Activated CD4-positive, alpha-beta T cell treated with anti-CD3 and anti-CD28 coated beads, Interleukin-2, amount 50 U/mL, for 1 hour (primary cell): ENCODE measurements at places on chromosomes 7 and 10.

GRCh38 chr10:122047560-122047959 lies 58.6 kb downstream of the TACC2 start:
- DNase-seq: no peak

- DNase-seq: no peak
These were observed 27.8 kb downstream of the MRC1 start for GRCh38 chr10:17836942-17837341.

DNA sequence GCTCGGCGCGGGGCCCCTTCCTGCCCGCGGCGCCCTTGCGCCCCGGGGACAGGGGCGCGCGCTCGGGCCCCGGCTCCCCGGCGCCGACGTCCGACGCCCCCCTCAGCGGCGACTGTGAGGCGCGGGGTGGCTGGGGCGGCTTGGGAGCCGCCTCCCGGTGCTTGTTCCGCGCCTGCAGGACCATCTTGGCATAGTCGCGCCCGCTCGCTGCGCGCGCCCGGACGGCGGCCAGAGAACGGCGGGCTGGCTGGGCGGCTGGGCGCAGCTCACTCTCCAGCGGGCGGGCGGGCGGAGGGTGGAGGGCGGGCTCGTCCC lies at the start of gene DPY19L1:
TSS of gene DPY19L1 (minus strand) at position 275 of the 315 bp plus-strand sequence. CDS start at position 184, 91 bp downstream.
- no peak for DNase-seq

- DNase-seq: no peak
These were observed 106.9 kb downstream of the UNCX start for GRCh38 chr7:1339611-1340010.

DNA sequence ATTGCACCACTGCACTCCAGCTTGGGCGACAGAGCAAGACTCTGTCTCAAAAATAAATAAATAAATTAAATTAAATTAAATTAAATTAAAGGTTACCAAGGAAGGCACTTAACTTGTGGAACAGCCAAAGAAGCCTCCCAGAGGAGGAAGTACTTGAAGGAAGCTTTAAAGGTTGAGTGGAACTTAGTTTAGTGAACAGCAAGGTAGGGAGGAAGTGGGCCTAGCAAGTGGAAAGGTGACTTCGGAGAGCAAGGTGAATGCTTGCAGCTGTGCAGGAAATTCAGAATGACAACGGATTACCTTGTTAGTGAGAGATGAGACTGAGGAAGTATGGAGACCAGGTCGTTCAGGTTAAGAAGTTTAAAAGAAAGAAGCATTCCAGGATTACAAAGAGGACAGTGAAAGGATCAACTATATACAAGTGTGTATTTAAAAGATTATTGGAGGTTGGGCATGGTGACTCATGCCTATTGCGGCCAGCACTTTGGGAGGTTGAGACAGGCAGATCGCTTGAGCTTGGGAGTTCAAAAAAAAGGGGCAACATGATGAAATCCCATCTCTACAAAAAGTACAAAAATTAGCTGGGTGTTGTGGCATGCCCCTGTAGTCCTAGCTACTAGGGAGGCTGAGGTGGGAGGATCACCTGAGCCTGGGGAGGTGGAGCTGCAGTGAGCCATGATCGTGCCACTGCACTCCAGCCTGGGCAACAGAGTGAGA lies 12.8 kb upstream of the RPEL1 start:
- DNase-seq: no peak

GRCh38 chr10:14450041-14450491 lies 119.3 kb upstream of the FRMD4A start:
- DNase-seq: no peak

- DNase-seq: no peak
These were observed 421.2 kb downstream of the IPMK start for GRCh38 chr10:57846307-57847065.

DNA sequence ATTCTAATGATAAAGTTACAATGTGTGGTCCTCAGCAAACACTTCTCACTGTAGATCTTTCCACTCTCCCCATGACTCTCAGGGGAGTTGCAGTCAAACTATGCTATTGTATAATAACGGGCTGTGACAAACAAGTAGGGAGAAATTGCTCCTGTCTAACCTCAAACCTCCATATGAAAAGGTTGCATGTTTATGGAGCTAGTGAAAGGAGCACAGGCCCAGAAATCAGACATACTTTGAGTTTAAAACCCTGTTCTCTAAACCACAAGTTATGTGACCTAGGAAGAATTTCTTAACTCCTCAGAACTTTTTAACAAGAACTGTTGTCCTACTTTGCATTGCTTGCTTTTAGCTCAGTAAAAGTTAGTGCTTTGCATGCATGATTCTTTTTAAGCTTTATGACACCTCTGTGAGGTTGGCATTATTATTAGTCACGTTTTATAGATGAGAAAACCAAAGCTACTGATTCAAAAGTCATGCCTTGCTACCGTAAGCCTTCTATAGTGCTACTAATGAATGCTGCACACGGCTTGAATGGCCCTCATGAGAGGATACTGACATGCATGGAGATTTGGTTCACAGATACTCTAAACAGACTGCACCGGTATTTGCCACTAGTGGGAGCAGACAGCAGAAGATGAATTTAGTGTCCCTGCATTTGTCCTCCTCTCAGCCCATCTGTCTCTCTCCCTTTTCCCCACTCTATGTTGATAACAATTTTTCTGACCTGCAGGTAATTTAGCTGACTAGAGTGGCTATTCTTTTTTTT lies 129.5 kb upstream of the PCGF5 start:
- DNase-seq: no peak

- no peak for DNase-seq
These were observed 609 bp downstream of the KLRG2 start for GRCh38 chr7:139482662-139483466.

- DNase-seq: no peak
These were observed 269.0 kb downstream of the SNX10 start for GRCh38 chr7:26560526-26561256.

GRCh38 chr7:135886345-135887132 lies 90.6 kb downstream of the MTPN start:
- no peak for DNase-seq

GRCh38 chr7:43764807-43765491 lies 6.5 kb downstream of the BLVRA start:
- no peak for DNase-seq

DNA sequence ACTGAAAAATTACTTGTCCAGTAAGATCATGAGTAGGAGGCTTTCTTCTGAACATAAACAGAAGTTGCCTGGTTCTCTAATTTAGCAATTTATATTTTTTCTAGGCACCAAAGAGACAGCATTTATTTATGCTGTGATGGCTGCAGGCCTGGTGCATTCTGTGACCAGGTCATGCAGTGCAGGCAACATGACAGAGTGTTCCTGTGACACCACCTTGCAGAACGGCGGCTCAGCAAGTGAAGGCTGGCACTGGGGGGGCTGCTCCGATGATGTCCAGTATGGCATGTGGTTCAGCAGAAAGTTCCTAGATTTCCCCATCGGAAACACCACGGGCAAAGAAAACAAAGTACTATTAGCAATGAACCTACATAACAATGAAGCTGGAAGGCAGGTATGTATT lies 2.8 kb downstream of the WNT16 start:
- no peak for DNase-seq

- DNase-seq: peak; percentile 76
These were observed 86.4 kb downstream of the MYL10 start for GRCh38 chr7:101542527-101543241.

DNA sequence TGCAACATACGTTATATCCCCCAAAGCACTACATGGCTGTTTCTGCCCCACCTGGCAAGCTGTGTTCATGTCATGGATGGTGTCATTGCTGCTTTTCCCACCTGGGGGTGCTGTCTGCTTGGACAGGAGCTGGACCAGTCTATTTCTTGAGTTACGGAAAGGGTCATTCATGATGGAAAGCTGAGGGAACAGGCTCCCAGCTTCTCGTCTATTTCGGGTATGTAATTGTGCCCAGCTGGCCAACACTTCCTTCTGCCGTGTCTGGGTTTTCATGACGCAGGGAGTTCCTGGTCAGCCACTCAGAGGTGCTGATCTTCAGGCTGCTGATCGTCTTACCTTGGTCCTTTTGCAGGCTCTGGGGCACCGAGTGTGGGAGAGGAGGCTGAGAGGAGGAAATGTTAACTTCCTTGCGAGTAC lies 8.6 kb downstream of the BTBD16 start:
- DNase-seq: no peak

DNA sequence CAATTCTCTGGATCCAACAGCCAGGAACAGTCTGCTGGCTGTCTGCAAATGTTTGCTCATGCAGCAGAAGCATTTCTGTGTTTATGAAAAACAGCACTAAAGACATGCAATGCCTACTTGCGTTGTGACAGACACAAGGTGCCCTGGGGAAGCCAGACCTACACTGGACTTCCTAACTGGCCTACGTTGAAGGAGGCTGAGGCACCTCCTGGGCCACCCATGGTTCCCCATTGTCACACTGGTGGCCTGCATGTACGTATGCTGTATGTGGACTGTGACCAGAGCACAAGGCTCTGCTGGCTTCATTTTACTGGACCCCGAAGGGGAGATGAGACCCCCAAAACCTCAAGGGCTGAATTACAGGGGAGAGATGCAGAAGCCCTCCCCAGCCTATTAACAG lies 27.7 kb downstream of the PSAP start:
- no peak for DNase-seq

DNA sequence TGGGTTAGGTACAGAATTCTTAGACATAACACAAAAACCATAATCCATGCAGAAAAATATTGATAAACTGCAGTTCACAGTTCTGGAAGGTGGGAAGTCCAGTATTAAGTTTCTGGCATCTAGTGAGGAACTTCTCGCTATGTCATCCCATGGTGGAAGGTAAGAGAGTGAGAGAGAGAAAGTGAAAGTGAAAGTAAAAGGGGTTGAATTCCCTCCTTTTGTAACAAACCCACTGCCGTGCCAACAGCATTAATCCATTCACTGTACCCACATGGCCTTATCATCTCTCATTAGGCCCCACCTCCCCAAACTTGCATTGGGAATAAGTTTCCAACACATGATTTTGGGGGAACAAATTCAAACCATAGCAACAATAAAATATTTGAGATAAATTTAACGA lies 17.1 kb downstream of the ZNF485 start:
- no peak for DNase-seq

DNA sequence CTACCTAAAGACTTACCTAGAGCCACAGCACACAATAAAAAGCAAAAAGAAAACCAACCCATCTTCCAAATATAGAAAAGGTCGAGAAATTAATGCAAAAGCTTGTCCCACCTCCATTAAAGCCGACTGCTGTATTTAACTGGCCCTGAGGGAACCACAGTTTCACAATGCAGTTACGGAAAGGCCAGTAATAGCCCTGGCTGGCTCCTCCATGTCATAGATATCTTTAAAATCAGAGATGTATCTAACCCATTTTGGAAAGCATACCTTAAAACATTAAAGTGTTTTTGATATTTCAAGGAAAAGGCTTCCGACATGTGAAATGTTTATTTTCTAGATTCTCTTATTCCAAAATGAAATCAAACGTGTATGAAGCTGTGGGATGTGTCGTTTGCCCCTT lies 23.0 kb downstream of the HDAC9 start:
- DNase-seq: no peak

DNA sequence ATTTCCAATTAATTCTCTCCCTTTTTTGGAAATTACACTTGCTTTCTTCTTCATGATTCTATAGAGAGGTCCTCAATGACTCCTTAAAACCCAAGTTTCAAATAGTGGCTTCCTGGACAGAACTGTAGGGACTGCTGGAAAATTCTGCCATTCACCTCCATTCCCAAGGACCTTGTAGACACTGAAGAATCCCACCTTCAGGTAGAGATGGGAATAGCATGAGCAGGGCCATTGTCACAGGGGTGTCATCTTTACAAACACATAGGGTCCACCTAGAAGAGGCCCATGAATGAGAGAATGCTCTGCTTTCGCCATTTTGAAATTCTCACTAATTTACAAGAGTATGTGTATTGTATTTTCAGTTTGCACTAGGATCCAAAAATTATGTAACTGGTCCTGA lies 701.7 kb upstream of the CELF2 start:
- DNase-seq: no peak

DNA sequence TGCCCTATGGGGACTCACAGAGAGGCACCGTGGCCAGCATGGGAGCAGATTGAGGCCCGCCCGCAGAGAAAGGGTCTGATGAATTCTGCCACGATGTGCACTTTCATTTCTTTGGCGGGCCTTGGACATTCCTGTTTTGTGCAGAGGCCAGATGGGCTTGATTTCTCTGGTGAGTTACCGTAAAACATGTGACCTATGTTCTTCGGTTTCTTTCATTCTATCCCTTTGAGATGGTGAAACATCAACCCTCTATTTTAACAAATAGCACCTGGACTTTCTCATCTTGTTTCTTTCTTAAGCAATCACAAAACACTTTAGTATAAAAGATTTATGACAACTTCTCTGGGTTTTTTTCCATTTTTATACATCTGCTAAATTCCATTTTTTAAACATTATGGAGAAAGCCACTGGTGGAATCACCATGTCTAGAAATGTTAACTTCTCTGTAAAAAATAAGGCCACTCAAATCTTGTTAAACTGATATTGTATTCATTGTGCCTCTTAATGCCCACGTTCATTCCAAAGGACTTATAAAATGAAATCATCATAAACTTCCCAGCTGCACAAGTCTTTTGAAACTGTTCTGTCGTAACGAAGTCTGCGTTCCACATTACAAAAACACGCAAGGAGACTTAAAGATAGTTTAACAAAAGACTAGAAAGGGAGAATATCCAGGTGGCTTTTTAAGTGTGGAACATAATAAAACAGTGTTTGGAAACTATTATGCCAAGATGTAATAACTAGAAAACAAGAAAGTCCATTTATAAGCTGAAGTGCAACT lies 21.4 kb upstream of the ODAD2 start:
- no peak for DNase-seq

DNA sequence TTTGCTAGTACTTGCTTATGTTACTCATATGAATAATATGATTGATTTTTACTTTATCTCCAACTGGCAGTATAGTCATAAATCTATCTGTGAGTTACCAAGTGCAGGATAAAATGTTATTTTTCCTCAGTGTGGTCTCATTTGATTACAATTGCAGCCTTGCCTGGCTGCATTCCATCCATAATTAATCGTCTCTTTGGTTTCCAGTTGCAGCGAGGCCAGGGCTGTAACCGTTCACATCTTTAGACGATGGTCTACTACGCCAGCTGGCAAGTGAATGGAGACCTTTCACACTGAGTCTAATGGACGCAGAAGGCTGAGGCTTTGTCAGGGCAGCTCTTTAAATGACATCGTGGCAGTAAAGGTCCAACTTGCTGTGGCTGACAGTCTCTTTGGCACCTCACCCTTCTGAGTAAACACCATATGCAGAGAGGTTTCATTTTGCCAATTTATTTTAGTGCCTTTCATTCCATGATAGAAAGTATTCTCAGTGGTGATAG lies 84.0 kb downstream of the ARL4A start:
- DNase-seq: no peak

- DNase-seq: no peak
These were observed 428.6 kb upstream of the ADARB2 start for GRCh38 chr10:2165771-2166460.

GRCh38 chr10:95818668-95819067 lies 62.7 kb downstream of the ENTPD1 start:
- no peak for DNase-seq

- no peak for DNase-seq
These were observed 8.4 kb downstream of the GOLGA7B start for GRCh38 chr10:97858001-97858439.

DNA sequence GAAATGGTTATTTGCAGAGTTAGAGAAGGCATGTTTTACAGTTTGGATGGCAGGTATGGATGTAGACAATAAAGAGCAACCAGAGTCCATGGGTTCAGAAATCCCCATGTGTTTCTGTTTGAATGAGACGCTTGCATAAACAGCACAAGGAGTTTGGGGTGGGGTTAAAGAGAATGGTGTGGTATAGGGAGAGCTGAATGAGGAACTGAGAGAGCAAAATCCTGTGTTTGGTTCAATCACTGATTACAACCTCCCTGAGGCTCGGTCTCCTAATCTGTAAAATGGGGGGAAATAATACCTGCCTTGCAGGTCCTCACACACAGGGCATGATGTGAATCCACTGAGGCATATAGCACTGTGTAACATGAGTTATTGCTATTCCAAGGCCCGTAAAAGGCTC lies 23.7 kb downstream of the CAV1 start:
- no peak for DNase-seq
